ENCODE measurements at places on chromosomes 5 and 9.

DNA sequence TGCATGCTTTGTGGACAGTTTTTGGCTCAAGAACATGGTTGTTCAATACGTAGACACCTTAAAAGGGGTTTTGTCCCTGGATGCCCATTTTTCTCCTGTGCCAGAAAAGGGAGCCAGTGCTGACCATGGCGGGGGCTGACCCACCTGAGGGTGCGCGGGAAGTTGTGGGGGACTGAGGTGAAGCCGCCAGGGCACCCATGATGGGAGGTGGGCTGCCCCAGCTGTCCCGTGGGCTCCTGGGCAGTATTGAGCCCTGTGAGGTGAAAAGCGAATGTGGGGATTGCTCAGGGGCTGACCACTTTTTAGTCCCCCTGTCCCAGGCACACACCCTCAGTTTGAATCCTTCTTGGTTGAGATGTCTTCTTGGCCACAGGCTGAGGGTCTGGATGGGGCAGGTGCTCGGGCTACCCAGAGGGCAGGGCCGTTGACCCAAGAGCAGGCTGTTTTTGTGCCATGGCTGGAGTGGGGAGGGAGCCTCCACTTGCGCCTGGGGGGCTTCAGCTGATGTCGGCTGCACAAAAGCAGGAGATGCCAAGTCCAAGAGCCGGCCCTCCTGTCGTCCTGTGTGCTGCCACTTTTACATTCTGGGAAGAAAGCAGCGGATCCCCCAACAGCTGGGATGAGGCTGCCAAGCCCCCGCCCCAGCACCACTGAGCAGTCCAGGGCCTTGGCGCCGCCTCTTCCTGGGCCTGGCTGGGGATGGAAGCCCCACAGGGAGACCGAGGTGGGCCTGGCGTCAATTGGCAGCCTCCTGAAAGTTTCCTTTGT, 120.1 kb downstream of the WNK2 start:
- no peak for DNase-seq

DNA sequence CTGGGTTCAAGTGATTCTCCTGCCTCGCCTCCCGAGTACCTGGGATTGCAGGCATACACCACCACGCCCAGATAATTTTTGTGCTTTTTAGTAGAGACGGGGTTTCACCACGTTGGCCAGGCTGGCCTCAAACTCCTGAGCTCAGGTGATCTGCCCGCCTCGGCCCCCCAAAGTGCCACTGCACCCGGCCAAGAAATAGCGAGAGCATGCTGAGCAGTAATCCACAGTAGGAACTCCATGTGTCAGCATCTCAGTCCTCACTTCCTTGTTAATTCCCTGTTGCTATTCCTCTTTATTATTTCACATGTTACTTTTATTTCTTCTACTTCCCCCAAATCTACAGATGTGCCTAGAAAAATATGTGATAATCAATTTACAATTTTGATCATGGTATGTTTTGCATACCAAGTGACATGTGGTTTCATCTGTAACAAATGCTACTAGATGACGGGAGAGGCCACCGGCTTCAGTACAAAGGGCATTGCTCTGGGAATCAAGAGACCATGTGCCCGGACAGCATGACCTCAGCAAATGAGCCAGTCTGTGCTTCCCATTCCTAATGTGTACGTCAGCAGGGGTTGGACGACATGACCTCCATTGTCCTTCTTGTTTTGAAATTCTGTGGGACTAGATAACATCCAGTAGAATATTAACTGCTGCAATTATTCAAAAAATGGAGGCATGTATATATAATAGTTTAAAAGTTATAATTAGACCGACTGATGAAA, 61.6 kb downstream of the FNBP1 start:
- DNase-seq = no peak

DNA sequence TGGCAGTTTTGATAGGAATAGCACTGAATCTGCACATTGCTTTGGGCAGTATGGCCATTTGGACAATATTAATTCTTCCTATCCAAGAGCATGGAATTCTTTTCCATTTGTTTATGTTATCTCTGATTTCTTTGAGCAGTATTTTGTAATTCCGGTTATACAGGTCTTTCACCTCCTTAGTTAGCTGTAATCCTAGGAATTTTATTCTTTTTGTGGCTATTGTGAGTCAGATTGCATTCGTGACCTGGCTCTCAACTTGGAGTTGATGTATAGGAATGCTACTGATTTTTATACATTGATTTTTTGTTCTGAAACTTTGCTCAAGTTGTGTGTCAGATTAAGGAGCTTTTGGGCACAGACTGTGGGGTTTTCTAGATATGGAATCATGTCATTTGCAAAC, 24.0 kb downstream of the TMEM161B start:
- no peak for DNase-seq

GRCh38 chr5:56088967-56089829, 94.4 kb upstream of the IL6ST start:
- no peak for DNase-seq

GRCh38 chr9:134318481-134318891, 7.8 kb upstream of the RXRA start:
- DNase-seq = no peak

DNA sequence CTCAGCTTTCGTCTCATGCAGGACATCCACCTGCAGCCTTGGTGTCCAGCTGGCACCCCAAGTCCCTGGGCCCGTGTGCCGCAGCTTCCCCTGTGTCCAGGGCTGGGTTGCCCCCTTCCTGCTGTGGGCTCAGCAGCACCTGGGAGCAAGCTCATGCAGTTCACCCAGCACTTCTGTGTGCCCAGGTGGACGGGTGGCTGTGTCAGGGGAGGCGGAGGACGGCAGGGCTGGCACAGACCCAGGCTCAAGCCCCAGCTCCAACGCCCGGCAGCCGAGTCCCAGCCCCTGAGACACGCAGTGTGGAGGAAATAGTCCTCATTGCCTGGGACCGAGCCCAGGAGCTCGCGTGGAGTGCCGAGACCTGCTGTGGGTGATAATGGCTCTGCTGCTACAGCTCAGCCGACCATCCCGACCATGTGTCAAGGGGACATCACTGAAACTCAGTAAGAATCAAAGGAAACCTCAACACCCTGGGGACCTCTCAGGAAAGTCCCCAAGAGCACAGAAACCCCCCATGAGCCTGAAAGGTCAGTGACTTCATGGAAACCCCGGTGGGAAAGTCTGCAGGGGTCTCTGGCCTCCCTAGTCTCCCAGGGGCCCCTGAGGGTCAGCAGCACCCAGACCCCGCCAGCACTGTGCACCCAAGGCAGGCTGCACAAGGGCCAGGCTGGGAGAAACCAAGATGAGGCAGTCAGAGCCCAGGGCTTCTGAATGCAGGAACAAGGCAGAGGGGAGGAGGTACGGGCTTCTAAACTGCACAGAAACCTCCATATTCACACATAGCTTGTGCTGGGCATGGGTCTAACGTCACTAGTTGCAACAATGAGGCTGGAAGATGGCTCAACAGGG, 38.8 kb downstream of the LPCAT1 start:
- DNase-seq = no peak

DNA sequence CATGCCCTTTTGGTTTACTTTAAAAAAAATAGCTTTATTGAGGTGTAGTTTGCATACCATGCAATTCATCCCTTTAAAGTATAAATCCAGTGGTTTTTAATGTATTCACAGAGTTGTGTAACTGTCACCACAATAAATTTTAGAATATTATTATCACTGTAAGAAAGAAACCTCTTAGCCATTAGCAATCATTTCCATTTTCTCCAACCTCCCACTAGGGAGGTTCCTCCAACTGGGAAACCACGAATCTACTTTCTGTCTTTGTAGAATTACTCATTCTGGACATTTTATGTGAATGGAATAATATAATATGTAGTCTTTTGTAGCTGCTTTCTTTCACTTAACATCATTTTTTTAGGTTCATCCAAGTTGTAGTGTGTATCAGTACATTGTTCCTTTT, 43.5 kb downstream of the UNC13B start:
- DNase-seq = no peak

DNA sequence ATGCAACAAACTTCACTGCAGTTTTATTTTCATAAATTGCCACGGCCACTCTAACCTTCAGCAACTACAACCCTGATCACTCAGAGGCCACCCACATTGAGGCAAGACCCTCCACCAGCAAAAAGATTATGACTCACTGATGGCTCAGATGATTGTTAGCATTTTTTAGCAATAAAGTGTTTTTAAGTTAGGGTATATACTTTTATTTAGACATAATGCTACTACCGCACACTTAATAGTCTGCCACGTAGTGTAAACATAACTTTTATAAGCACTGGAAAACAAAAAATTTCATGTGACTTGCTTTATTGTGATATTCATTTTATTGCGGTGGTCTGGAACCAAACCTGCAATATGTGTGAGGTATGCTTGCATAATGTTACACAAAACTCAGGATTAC, 257.9 kb downstream of the ZSWIM6 start:
- DNase-seq = no peak

DNA sequence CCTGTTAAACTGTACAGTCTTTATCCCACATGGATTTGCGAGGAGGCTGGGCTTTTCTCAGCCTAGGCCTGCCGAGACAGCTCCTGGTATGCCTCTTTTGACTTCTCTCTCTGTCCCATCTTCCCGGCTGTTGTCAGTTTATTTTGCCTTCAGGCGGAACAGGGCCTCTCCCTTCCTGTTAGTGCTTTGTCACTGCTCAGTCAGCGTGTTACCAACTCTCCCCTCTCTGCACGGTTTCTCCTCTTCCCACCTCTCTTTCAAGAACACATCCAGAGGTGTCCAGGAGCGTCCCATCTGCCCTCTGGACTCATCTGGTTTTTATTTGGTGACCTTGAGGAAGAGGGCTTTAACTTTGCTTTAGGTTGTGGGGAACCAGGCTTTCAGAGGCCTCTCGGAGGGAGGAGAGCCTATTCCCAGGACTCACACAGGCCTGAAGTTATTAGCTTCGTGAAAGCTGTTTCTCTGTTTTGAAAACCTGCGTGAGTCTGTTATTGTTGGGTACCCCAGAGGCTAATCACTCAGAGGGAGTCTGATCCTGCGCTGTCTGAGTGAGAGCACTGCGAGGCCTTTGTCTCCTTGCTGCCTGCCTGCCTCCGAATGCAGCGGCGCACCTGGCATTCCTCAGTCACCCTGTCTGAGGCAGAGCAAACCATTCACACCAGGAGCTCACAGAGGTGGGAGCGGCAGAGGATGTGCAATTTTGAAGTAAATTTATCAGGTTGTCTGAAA, 234.4 kb upstream of the MPDZ start:
- DNase-seq = no peak

DNA sequence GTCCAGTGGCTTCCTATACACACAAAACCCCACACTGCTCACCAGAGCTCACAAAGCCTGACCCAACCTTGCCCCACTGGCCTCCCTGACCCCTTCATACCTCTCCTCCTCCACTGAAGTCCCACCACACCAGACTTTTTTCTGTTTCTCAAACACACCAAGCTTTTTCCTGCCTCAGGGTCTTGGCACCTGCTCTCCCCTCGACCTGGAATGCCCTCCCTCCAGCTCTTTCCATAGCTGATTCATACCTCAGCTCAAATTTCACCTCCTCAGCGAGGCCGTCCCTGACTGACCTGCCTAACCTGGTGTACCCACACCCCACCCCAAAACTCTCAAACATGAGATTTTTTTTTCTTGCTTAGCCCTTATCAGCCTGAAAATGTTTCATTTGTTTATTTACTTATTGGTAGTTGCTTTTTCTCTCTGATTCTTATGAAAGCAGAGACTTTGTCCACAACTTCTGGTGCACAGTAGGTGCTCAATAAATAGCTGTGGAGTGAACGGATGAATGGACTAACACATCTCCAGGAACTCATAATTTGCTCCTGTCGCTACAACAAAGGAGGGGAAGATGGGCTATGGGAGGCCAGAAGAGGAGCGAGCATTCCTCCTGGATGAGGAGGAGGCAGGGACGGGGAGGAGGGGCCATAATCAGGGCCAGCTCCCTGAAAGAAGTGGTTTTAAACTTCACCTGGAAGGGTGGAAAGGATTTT, 84.3 kb downstream of the SH3TC2 start:
- no peak for DNase-seq

DNA sequence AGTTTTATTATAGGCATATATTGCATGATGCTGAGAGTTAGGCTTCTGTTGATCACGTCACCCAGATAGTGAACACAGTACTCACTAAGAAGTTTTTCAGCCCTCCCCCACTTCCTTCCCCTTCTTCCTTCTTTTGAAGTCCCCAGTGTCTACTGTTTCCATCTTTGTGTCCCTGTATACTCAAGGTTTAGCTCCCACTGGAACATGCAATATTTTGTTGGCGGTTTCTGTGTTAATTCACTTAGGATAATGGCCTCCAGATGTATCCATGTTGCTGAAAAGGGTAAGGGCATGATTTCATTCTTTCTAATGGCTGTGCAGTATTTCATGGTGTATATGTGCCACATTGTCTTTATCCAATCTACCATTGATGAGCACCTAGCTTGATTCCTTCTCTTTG, 764.3 kb downstream of the MTRR start:
- no peak for DNase-seq

GRCh38 chr9:21002040-21002439, 29.4 kb downstream of the HACD4 start:
- DNase-seq = no peak

- no peak for DNase-seq
Measured at GRCh38 chr5:109574985-109575384, 114.7 kb upstream of the MAN2A1 start.

DNA sequence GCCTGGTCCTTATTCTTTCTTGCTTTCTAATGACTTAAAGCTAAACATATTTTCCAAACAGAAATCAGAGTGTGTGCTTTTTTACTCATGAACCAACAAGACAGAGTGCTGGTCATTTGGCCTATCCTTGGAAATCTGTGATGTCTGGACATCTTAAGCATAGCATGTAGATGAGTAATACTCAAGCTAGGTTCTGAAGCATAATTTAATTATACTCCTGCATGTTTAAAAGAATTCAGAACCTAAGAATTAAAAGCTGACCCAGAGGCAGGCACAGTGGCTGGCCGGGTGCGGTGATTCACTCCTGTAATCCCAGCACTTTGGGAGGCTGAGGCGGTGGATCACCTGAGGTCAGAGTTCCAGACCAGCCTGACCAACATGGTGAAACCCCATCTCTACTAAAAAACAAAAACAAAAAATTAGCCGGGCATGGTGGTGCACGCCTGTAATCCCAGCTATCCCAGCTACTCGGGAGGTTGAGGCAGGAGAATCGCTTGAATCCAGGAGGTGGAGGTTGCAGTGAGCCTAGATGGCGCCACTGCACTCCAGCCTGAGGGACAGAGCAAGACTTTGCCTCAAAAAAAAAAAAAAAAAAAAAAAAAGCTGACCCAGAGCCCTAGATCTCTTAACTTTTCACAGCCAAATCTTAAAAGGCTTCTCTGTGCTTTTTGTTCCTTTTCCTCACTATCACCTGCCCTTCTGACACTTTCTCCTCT, 16.2 kb upstream of the TJP2 start:
- no peak for DNase-seq

- no peak for DNase-seq
Measured at GRCh38 chr5:100691548-100691947, 156.4 kb downstream of the FAM174A start.

All from T-helper 9 cell (primary cell).